GM04504 (cell line): ENCODE measurements at places on chromosomes 11 and 22.

GRCh38 chr22:37270928-37271650, 11.2 kb upstream of the CYTH4 start:
- DNase-seq = no peak

GRCh38 chr22:35852076-35852475, 134.4 kb downstream of the APOL5 start:
- no peak for DNase-seq

DNA sequence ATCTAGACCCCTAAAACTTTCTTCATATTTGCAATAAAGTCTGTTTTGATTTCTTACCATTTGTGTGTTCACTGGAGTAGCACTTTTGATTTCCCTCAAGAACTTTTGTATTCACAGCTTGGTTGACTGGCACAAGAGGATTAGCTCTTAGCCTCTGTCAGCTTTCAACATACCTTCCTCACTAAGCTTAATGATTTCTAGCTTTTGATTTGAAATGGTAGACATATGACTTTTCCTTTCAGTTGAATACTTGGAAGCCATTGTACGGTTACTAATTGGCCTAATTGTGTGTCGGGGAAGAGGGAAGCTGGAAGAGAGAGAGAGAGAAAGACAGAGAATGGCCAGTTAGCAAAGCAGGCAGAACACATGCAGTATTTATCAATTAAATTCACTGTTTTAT, 180.5 kb downstream of the ARHGAP42 start:
- DNase-seq = no peak

DNA sequence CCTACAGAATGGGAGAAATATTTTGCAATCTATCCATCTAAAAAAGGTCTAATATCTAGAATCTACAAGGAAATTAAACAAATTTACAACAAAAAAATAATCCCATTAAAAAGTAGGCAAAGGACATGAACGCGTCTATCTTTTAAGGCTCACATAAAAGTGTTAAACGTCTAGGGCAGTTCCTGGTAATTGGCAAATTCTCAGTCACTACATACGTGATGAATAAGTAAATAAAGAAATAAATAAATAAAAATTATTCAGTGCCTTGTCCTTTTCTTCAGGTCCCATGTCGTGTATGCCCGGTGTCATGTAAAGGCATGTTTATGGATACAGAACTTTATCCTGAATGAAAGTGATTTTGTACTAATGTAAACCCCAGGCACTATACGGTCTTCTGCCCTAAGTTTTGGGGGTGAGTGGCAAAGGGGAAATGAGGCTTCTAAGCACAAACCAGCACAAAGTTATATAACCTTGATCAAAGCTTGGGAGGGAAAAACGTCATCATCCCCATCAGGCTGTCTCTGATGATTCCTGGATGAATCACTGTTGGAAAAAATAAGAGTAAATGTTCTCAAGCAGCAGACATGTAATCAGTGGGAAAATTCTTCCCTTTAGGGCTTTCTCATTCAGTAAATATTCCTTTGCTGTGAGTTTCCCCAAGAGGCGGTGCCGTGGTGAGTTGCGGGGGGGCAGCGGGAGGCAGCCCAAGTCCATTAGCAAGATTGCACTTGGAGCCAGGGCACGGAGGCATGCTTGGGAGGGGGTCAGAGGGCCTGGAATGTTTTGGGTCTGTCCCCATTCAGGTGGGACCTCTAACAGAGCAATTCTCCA, 30.4 kb upstream of the MICAL2 start:
- DNase-seq = peak; percentile 98

DNA sequence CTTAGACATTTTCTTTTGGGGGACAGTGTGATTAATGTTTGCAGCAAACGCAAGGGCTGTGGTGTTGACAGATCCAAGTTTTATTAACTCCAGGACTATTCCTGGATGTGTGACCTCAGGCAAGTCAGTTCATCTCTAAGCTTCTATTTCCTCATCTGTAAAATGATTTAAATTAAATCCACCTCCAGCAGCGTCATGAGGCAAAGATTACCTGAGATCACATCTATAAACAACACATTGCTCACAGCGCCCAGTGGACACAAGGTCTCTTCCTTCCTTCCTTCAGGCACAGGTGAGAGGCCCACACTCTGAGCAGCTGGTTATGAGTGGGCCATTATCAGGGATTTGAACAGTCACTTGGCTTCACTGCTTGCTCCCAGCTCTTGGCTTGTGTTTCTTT, 111.2 kb upstream of the RASSF10 start:
- DNase-seq = no peak

GRCh38 chr11:32433914-32434355, 1.4 kb downstream of the WT1 start:
- DNase-seq = no peak

GRCh38 chr11:66317322-66317722, 478 bp upstream of the CD248 start:
- no peak for DNase-seq

DNA sequence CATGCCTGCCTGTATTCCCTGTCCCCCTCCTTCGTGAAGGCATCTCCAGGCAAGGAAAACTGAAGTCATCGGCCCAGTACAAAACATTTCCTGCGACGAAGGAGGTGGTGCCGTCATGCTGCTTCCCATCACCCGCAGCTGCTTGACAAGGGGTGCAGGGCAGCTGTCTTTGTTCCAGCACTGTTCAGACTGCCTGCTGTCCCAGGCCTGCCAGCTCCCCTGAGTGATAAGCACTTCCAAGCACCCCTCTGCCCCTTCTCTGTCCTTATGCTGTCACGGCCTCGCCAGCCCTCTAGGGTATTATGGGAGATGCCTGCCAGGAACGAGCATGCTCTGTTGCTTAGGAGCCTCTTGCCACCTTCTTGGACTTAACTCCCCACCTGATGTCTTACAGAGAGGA, 37.1 kb upstream of the BSX start:
- no peak for DNase-seq
